ENCODE measurements at places on chromosomes 7 and 10. TPM values are rescaled to one million over a fixed set of nuclear protein-coding genes. Genes with fewer than 3 reads are reported as not detected.

STEAP1 gene
- not detected for polyA plus RNA-seq

POP7 gene
- polyA plus RNA-seq: 62.1 TPM

OR6V1 gene
- not detected for polyA plus RNA-seq

ASIC3 gene
- not detected for polyA plus RNA-seq

ANKRD1 gene
- polyA plus RNA-seq: not detected

TUBB8 gene
- polyA plus RNA-seq: not detected

ALOX5 gene
- 0.16 TPM for polyA plus RNA-seq

OGDH gene
- 57.6 TPM for polyA plus RNA-seq

ANKRD22 gene
- 0.18 TPM for polyA plus RNA-seq

Measured in CD4-positive, CD25-positive, alpha-beta regulatory T cell (primary cell).